Fibroblast of skin of right biceps (primary cell): ENCODE measurements at places on chromosomes 3 and 15.
A peak's percentile ranks its signal among the peaks of the same experiment; 100 is the strongest.

- no peak for DNase-seq
Observed at GRCh38 chr3:49416867-49417266, 4.6 kb downstream of the TCTA start.

- DNase-seq, result no peak
Observed at GRCh38 chr3:147795418-147795817, 386.3 kb downstream of the ZIC1 start.

- DNase-seq, result no peak
Observed at GRCh38 chr15:98746375-98747155, 98.2 kb downstream of the IGF1R start.

DNA sequence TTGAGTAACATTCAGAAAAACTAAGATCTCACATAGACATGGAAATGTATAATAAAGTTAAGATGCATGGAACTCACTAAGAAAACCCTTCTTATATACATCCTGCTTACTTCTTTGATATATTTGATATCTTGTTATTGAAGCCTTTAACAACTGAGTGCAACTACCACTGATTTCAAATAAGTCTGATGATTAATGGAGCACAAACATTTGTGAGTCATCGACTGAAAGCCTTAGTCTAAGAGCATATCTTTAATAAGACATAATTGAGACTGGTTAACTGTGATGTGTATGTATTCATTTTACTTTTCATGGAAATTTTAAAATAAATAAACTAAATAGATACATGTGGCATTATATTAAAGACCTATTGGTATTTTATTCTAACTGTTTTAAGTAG, 740.5 kb downstream of the EPHA3 start:
- no peak for DNase-seq

DNA sequence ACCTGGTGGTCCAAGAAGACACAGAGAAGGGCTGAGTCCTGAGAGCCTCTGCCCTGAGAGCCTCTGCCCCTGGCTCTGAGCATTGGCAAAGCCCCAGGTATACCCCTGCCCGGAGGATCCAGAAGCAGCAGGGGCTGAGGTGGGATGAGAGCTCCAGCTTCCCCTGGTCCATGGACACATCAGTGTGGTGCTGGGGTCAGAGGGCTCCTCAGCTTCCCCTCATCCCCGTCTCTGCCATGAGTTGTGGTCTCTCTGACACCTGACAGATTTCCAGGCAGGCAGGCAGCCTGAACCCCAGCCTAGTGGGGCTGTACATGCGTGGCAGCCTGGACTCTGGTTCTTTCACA, 3.5 kb upstream of the KLF15 start:
- DNase-seq, result no peak

DNA sequence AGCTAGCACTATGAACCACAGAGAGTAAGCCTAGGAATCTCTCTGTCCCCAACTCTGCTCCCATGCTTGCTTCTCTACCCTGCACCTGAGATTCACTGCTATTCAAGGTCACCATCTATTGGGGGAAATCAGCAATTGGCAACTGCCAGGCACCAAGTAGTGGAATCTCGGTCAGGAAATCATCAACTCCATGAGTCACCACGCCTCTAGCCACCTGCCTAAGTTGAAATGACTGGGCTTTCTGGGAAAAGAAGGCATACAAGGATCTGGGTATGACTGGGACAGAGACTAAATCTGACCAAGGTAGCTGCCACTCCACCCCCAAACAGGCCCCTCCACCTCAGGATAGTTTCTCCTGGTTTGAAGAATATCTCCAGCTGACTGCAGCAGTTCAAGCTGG, 464.1 kb upstream of the CBLB start:
- DNase-seq, result peak; percentile 25

- no peak for DNase-seq
Observed at GRCh38 chr3:121896823-121897222, 2.6 kb downstream of the SLC15A2 start.

- peak; percentile 6 for DNase-seq
Observed at GRCh38 chr3:7683426-7683825, 818.2 kb upstream of the LMCD1 start.

GRCh38 chr3:192010490-192010889, 549.5 kb downstream of the PYDC2 start:
- no peak for DNase-seq

GRCh38 chr3:142779591-142779990, 55.8 kb downstream of the TRPC1 start:
- DNase-seq, result peak; percentile 33

DNA sequence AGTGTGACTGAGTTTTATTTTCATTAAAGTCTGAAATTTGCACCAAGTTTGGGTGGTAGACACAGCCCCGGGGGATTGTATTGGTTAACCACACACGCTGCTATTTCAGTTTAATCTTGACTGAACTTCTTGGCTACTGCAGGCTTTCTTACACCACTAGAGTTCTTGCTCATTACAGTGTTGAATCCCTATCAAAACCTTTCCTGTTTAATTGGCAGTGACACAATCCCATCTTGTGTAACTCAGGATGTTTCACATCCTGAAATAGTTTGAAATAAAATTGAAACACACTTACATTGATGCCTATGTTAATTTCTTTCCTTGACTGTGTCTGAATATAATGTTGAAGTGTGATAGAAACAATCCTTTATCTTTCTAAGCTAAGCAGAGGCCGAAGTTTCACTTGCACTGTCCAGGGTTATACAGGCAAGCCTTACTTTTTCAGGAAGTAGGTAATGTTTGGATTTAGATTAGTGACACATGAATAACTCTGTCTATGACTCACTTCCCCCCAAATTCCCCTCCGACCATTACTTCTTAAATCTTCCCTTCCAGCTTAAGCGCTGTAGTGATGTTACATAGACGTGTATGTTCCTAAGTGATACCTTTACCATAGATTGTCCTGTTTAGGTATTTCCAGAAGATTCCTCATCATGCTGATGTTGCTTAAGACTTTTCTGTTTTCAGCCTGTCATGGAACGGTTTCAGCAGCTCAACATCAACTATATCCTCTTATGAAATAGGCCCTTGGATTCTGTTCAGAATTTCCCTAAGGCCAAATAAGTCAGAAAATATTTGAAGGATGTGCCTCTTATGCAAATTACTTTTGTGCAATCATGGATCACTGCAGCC, 16.8 kb downstream of the ATG7 start:
- peak; percentile 92 for DNase-seq
